Hepatocyte (in vitro differentiated cells): ENCODE measurements at places on chromosomes 16 and 17.

- DNase-seq = no peak
These were observed 24.6 kb downstream of the MEAK7 start for GRCh38 chr16:84479716-84480450.

DNA sequence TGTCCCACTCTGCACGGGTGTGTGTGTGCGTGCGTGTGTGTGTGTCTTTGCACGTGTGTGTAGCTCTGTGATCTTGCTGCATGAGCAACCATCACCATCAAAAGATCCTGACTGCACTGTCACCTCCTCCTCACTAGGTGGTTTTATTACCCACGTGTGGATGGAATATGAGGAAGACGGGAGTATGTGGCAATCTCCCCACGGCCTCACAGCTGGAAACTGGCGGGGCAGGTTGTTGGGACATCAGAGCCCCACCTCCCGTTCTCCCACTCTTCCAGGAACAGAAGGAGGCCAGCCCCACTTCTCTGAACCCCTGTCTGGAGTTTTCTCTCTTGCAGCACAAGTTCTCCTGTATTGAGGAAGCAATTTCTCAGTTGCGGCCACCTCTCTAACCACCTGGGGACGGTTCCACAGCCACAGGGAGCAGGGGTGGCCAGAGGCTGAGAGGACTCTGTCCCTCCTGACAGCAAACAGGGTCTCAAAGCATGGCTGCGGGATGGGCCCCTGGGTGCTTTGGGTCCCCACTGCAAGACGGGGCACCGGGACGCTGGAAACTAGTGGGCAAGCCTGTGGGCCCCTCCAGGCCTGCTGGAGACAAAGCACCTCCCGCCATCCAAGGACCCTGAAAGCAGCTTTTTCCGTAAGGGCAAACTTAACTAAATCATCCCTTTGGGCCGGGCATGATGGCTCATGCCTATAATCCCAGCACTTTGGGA lies 27.9 kb upstream of the ATP2C2 start:
- DNase-seq = peak; percentile 71

DNA sequence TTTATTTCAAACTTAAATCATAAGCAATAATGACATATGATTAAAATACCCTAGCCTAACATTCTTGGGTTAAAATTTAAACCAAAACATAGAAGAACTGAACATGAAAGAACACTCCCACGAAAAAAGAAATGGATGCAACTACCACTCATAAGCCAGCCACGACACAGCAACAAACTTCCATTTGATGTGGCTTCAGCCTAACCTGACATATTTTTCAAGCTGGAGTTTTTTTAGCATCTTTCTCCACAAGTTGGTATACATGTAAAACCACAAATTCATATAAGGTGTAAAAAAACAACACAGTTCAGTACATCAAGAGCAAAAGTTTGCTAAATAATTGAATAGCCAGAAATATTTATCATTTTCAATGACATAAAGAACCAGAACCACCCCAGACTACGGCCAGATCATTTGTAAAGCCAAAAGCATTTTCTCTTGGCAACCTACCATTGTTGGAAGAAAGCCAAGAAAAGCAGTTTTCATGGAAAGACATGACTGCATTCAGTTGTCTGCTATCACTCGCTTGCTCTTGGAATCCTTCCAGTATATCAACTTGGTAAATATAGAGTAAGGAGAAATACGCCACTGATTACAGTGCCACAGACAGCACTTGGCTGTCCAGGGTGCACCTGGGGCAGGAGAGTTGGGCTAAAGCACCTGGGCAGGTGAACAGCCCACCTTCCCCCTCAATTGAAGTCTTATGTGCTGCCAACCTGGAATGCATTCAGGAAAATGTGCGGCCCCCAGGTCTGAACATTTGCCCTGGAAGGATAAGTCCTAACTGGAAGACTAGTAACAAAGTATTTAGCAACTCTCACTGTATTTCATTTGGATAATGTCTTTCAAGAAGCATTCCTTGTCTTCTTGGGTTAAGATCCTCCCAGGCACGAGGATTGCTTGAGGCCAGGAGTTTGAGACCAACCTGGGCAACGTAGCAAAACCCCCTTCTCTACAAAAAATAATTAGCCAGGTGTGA lies 60.5 kb downstream of the CREBBP start:
- peak; percentile 71 for DNase-seq

GRCh38 chr16:83967838-83968305 lies at the start of gene NECAB2:
NECAB2 (plus strand) TSS chr16:83968244; CDS start chr16:83968649, 405 bp downstream.
- peak; percentile 71 for DNase-seq

DNA sequence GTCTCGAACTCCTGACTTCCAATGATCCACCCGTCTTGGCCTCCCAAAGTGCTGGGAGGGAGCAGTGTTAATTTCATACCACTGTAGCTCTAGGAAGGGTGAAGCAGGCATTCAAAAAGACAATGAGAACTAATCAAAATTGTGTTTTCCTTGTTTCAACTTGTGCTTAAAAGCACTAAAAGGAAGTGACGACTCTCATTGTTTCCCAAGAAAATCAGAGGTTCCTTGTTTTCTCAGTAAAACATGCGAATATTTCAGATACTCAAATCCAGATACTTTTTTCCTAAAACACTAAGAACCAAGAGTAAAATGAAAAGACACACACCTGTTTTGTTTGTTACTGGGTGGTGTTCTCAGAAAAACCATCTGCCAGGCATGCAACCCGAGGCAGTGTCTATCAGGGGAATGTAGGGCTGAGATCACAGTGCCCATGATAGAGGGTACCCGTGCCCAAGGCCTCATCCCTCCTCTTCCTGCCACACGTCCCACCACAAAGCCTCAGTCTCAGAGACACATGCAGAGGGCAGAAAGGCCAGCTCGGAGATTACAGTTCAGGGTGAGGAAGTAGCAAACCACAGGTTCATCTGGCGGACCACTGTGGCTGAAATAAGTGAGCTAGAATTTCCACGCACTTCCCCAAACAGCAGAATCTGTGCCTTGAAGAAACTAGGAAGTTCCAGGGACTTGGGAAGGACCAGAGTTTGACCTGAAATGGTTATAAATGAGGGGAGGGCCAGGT lies 33.7 kb downstream of the GINS3 start:
- no peak for DNase-seq

DNA sequence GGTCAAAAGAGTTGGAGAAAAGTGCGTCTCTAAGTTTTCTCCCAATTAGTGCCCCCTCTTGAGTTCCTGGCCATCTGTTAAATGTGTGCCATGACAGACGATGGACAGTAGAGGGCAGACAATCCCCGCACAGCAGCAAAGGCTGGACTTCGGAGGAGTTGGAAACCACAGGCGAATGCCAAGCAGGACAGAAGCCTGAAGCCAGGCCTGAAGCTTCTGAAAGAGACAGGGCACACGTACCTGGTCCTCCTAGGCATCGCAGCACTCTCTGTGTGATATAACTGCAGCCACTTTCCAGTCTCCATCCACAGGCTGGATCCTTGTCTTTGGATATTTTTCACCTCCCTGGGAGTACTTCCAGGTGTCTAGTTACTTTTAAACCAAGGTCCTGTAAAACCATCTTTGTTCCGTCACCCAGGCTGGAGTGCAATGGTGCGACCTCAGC lies 14.5 kb downstream of the C17orf100 start:
- peak; percentile 87 for DNase-seq

GRCh38 chr17:30117675-30118081 lies 1.1 kb downstream of the NSRP1 start:
- no peak for DNase-seq

DNA sequence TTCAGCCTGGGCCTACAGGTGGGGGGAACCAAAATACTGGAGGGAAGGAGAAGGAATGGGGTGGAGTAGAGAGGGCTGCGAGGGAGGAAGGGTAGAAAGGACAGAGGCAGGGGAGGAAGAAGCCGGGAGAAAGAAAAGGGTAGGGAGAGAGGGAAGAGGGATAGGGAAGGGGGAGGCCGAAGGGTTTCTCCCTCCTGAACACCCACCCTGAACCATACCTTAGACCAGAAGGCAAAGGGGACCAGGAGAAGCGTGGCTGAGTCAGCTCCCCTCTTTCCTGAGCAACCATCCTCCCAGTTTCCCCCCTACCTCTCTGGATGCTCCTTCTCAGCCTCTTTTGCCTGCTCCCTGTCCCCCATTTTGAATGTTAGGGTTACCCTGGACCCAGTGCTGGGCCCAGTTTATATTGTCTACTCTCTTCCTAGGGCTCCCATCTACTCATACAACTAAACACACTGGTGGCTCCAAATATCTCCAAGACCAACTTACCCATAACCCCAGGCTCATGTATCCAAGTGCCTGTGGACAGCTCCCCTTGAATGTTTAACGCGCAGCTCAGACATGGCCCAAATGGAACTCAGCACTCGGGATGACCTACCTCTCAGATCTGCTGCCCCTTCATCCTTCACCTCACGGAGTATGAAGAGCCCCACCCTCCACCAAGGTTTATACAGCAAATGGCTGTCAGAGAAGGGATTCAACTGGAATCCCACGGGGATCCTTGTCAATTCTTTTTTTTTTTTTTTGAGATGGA lies 7.8 kb downstream of the TSPOAP1 start:
- DNase-seq = no peak

GRCh38 chr16:70512456-70512855 lies 10.9 kb downstream of the COG4 start:
- DNase-seq = no peak

- no peak for DNase-seq
These were observed 331.9 kb downstream of the SEC14L1 start for GRCh38 chr17:77472468-77473310.
